ENCODE measurements at places on chromosomes 5 and 9. TPM values are rescaled to one million over a fixed set of nuclear protein-coding genes. Genes with fewer than 3 reads are reported as not detected.

DNA sequence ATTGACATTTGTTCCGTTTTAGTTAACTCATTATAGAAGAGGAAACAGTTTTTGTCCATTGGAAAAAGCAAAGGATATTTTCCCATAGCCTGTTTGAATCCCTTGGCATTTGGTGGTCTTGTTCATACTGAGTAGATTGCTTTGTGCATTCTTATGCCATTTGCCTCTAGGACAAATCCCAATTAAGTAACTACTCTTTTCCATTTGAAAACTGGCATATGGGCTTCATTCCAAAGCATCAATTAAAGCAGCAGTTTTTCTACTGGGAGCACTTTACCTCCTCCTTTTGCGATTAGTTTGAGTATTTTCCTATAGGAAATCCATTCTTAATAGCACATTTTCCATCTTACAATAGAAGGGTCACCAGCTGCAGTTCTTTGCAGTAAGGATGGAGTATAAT, 31.2 kb downstream of the GPR21 start:
- H3K4me3 ChIP-seq: no peak overlapping the region
- no peak for DNase-seq
- no peaks in the 10 kb centered on the region for H3K27me3 ChIP-seq
- H3K27ac ChIP-seq: no peak overlapping the region

DNA sequence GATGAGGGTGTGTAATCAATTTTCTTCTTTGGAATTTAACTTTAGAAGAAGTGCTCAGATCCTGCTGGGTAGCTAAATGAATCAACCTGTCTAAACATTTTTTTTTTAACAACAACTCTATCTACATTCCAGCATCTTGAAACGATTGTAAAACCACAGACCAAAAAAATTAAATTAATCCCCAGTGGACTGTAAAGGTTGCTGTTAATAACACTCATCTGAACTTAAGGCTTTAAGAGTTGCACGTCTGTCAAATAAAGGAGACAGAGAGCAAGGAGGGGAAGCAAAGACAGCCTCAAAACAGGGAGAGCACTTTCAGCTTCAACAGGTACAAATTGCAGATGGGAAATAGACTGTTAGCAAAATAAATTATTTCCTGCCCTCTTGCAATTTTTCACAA, 548.5 kb downstream of the DTWD2 start:
- no peaks in the 10 kb centered on the region for H3K4me1 ChIP-seq
- H3K4me3 ChIP-seq: no peak overlapping the region
- H3K36me3 ChIP-seq: no peaks in the 10 kb centered on the region
- no peak for DNase-seq

DNA sequence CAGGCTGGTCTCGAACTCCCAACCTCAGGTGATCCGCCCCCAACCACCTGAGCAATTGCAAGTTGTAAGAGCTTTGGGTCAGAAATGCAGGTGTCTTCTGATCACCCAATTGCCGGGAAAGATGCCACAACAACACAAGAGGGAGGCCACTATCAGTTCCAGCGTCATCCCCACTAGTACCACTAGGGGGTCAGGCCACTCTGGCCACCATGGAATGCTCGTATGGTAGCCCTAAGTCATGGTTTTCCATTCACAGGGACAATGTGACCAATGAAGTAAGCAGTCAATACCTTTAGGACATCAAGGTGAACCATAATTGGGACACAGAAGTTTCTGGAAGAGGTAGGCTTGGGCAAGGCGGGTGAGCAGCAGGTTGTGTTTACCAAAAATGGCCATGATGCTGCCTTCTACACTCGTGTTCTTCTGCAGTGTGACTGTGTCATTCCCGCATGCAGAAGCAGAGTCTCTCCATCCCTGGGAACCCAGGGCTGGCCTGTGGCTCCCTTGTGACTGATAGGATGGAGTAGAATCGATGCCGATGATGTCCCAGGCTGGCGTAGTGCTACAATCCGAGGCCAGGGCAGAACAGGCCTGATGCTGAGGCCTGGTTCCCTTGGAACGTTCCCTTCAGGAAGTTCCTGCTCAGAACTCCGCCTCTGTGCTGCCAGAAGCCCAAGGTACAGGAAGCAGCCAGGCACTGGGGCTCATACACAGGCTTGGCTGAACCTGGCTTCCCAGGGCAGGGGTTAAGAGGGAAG, 42.2 kb upstream of the ANKRD33B start:
- peaks cover 7% of the 10 kb centered on the region for H3K4me1 ChIP-seq
- H3K27ac ChIP-seq: no peak overlapping the region
- DNase-seq: peak; percentile 56
- no peaks in the 10 kb centered on the region for H3K27me3 ChIP-seq

DNA sequence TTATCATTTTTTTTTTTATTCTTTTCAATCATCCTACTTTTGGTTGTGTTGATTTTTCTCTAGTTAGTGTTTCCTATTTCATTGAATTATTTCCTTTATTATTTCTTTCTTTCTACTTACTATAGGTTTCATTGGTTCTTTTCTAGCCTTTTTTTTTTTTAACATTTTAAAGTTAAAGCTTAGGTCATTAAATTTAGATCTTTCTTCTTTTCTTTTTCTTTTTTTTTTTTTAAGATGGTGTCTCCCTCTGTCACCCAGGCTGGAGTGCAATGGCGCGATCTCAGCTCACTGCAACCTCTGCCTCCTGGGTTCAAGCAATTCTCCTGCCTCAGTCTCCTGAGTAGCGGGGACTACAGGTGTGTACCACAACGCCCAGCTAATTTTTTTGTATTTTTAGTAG, 43.0 kb upstream of the PPP2CA start:
- no peaks in the 10 kb centered on the region for H3K36me3 ChIP-seq
- H3K4me1 ChIP-seq: no peaks in the 10 kb centered on the region

DNA sequence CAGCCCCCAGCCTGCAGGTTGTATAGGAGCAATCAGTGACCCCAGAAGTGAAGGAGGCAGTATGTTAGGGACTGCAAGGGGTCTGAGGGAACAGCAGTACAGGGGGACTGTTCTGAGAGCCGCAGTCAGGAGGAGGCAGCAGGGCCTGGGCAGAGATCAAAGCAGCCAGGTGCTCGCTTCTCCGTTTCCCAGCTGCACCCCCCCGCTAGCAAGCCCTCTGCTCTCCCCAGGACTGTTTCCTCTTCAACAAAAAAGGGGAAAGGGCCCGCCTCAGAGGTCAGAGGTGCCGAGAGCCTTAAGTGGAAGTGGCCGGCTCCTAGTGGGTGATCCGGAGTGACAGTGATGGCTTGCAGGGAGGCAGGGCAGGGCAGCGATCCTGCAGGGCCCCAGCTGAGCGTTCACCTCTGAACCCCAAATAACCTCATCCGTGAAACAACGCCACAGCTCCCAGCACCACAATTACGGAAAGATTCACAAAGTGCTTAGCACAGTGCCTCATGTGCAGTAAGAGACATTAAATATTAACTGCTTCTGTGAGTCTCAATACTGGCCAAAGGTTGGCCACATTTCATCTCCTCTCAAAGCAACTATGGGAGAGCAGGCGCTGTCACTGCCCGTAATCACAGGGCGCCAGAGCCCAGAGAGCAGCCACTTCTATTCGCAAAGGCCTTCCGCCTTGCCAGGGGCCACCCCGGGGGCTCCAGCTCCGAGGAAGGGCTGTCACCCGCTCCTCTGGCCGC, 8.0 kb downstream of the CLPTM1L start:
- H3K4me1 ChIP-seq: peaks cover 9% of the 10 kb centered on the region
- no peaks in the 10 kb centered on the region for H3K27me3 ChIP-seq
- no peak overlapping the region for H3K4me3 ChIP-seq
- DNase-seq: no peak
- peaks cover 22% of the 10 kb centered on the region for H3K36me3 ChIP-seq

DNA sequence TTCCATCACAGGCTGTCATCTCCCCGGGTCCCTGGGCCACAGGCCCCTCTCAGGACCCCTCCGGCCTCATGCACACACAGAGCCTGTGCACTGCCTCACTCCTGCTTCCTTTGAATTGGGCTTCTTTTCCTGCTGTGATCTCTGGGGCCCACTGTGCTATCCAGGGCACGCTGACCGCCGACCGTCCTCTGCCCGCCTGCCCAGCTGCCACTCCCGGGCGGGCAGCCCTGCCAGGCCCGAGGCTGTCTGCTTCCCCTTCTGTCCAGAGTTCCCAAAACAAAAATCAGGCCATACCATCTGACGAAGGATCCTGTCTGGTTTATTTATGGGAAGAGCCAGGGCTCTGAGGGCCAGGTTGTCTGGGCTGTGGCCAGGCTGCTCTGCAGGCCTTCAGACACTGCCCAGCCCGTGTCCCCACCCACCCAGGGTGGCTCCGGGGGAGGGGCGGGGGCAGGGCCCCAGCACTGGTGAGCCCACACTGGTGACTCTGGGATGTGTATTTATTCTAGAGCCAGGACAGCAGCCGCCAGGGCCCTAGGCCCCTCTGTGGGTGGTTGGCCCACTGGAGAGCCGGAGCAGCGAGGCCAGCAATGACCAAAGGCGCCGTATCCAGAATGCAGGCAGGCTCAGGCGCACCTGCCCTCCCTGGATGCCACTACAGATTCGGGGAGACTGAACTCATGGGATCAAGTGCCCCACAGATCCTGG, 57.0 kb downstream of the ADAMTS2 start:
- H3K4me1 ChIP-seq: no peaks in the 10 kb centered on the region
- no peaks in the 10 kb centered on the region for H3K36me3 ChIP-seq
- no peak for DNase-seq
- no peak overlapping the region for H3K27ac ChIP-seq
- H3K4me3 ChIP-seq: no peak overlapping the region

DNA sequence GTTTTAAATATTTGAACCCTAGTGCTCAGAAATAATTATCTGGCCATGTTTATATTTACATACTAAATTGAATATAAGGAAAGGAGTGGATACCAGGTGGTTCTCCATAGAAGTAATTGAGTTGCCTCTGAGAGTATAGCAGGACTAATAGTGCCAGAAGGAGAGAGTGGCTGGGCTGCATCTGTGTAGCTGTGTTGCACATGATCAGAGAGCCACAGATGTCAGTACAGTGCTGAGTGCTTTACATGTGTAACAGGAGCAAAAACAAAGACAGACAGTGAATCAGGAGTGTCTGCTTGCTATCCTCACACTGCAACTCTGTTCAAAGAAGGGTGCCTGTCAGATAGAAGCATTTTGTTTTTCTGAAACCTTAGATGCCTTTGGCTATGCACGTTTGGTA, 353.9 kb upstream of the PAPPA start:
- no peaks in the 10 kb centered on the region for H3K36me3 ChIP-seq
- no peaks in the 10 kb centered on the region for H3K4me1 ChIP-seq
- no peak overlapping the region for H3K4me3 ChIP-seq
- no peaks in the 10 kb centered on the region for H3K27me3 ChIP-seq
- DNase-seq: no peak
- H3K27ac ChIP-seq: no peak overlapping the region

- H3K4me3 ChIP-seq: no peak overlapping the region
- no peak for DNase-seq
- no peak overlapping the region for H3K27ac ChIP-seq
- no peaks in the 10 kb centered on the region for H3K4me1 ChIP-seq
- H3K36me3 ChIP-seq: no peaks in the 10 kb centered on the region
- no peaks in the 10 kb centered on the region for H3K27me3 ChIP-seq
Observed at GRCh38 chr5:167639766-167640165, 651.7 kb upstream of the WWC1 start.

DNA sequence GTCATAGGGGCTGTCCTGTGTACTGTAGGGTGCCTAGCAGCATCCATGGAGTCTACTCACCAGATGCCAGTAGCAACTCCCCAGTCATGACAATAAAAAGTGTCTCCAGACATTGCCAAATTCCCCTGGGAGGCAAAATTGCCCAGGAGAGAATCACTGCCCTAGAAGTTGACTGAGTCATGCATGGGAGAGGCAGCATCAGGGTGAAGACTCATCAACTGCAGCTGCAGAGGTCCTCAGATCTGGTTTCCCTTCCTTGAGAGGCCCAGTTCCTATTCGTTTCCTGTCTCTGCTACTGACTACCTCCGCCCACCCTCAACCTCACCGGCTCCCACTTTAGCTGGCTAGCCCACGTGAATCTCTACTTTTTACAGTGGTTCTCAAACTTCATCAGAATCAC, 88.6 kb upstream of the AGXT2 start:
- no peak for DNase-seq
- H3K4me1 ChIP-seq: no peaks in the 10 kb centered on the region
- H3K36me3 ChIP-seq: no peaks in the 10 kb centered on the region
- H3K27me3 ChIP-seq: no peaks in the 10 kb centered on the region

- H3K4me3 ChIP-seq: no peak overlapping the region
- H3K27ac ChIP-seq: no peak overlapping the region
- peaks cover 14% of the 10 kb centered on the region for H3K4me1 ChIP-seq
- DNase-seq: no peak
- no peaks in the 10 kb centered on the region for H3K27me3 ChIP-seq
Observed at GRCh38 chr5:139397921-139398320, 3.0 kb upstream of the PROB1 start.

GRCh38 chr9:2565676-2566340, 55.8 kb upstream of the VLDLR start:
- no peak overlapping the region for H3K27ac ChIP-seq
- peak; percentile 27 for DNase-seq
- H3K4me3 ChIP-seq: no peak overlapping the region
- peaks cover 4% of the 10 kb centered on the region for H3K4me1 ChIP-seq

GRCh38 chr5:51479840-51480239, 96.6 kb downstream of the ISL1 start:
- no peak overlapping the region for H3K4me3 ChIP-seq
- H3K4me1 ChIP-seq: no peaks in the 10 kb centered on the region
- no peaks in the 10 kb centered on the region for H3K36me3 ChIP-seq

GRCh38 chr5:19564036-19564435, 424.0 kb downstream of the CDH18 start:
- H3K27me3 ChIP-seq: no peaks in the 10 kb centered on the region
- H3K27ac ChIP-seq: no peak overlapping the region
- no peak for DNase-seq
- no peaks in the 10 kb centered on the region for H3K36me3 ChIP-seq
- no peaks in the 10 kb centered on the region for H3K4me1 ChIP-seq

DNA sequence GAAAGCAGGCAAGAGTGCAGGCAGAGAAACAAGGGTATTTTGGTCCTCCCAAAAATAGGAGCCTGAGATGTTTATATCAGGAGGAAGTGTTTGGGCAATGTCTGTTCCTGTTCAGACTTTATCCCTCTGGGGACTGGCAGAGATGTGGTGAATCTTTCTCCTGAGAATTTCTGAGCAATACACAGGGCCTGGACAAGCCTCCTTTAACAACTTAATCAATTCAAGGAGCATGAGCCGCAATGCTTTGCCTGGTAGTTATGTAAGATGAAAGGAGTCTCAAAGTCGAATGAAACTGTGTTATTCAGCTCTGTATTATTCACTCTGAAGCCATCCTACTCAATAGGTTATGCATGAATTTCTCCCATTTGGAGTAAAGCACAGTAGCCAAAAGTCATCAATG, 365.6 kb downstream of the MAN2A1 start:
- H3K27me3 ChIP-seq: no peaks in the 10 kb centered on the region
- no peak overlapping the region for H3K27ac ChIP-seq
- no peak overlapping the region for H3K4me3 ChIP-seq
- no peaks in the 10 kb centered on the region for H3K36me3 ChIP-seq

GPX8 gene
- total RNA-seq: not detected

PCDHB4 gene
- not detected for total RNA-seq

MPDZ gene
- total RNA-seq: not detected

CDC20B gene
- not detected for total RNA-seq

SOWAHA gene
- not detected for total RNA-seq

TAF11L10 gene
- not detected for total RNA-seq
